ENCODE measurements at places on chromosomes 2 and 18.
A peak's percentile ranks its signal among the peaks of the same experiment; 100 is the strongest.

DNA sequence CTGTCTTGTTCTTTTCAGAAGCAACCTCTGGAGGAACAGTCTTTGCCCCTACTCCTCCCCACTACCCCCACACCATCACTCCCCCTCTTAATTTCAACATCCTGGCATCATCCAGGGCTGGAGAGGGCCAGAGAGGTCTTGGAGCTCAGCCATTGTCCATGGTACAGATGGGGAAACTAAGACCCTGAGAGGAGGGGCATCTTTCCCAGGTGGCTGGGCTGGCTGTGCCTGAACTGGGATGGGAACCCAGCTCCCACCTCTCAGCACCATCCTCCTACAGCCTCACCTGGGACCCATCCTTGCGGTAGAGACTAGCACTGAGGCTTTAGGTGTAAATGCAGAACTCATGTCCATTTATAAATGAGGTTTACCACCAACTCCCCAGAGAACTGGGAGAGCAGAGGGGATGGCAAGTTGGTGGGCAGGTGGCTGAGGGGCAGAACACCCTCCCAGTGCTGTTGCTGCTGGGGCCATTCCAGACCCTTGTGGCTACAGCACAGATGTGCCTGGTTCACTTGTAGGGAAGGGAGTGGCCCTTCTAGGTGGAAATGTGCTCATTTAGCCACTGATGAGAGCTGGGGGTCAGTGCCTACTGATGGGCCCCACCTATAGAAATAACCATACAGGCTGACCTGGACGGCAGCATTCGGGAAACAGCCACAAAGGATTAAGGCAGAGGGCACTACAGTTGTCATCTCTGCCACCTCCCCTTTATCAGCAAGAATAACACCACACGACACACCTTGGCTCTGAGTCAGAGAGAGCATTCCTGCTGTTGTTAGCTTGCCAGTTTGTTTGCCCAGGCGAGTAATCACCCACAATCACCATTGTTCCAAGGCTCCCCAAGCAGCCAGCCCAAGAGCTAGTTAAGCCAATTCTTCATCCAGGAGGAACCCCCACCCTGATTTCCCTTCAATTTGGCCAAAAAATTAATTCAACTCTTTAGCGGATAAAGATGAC lies 2.1 kb downstream of the MLPH start:
- DNase-seq: no peak

DNA sequence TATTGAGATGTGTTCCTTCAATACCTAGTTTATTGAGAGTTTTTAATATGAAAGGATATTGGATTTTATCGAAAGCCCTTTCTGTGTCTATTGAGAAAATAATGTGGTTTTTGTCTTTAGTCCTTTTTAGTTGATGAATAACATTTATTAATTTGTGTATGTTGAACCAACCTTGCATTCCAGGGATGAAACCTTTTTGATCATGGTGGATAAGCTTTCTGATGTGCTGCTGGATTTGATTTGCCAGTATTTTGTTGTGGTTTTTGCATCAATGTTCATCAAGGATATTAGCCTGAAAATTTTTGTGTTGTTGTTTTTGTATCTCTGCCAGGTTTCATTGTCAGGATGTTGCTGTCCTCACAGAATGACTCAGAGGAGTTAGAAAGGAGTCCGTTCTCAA lies 1710.4 kb downstream of the SUCLG1 start:
- no peak for DNase-seq

GRCh38 chr2:131093696-131094462 lies 619 bp upstream of the FAM168B start:
- DNase-seq: peak; percentile 88

DNA sequence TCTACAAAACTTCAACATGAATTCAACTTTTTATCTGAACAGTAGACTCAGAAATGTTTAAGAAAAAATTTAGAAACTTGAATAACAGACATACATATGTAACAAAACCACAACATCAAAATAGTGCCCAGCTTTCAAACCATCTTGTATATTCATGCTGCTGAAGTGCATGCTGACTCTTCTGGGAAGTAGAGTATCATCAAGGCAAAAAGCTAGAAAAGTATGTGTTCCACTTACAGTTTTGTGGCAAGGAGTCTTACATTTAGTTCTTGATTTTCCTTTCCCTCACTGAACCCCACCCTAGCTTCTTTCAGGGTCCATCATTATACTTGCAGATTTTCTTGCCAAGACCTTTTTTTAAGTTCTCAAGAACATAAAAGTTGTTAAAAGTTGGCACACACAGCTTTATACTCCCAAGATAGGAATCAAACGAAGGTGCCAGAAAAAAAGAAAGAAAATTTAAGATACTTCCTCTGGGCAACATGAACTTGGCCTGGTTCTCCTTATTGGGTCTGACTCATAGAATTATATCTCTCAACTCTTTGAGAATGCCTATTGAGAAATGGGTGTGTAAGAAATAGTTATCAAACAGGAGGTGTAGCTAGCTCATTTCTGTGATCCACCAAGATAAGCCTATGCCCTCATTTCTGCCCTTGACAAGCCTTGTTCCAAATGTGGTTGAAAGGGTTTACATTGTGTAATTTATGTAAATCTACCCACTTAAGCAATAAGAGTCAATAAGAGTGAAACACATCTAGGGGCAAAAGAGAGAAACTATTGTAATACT lies 667.6 kb upstream of the ACVR2A start:
- no peak for DNase-seq

DNA sequence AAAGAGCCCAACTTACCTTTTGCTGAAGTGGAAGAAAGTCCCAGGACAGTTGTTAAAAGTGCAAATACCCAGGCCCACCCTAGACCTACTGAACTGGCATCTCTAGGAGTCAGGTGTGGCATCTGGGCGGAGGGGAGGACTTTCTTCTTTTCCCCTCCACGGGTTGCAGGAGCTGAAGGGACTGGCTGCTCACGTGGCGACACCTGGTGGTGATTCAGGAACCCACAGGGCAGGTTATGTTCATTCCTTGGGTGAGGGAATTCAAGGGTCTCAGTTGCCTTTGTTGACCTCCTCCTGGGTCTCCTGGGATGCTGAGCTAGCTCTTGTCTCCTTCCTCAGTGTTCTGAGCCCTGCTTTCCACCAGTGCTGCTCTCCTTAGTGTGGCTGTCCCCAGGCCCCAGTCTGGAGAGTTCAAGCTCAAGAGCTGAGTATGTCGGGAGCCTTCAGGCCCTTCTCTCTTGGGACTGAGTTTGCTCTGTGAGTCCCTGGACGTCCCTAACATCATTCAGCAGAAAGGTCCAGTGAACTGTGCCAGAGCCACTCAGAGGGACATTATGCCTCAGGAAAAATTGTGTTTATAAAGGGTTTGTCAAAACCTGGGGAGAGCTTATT lies 56.9 kb downstream of the DYSF start:
- peak; percentile 68 for DNase-seq

GRCh38 chr18:50401888-50402287 lies 27.0 kb downstream of the SKA1 start:
- no peak for DNase-seq

DNA sequence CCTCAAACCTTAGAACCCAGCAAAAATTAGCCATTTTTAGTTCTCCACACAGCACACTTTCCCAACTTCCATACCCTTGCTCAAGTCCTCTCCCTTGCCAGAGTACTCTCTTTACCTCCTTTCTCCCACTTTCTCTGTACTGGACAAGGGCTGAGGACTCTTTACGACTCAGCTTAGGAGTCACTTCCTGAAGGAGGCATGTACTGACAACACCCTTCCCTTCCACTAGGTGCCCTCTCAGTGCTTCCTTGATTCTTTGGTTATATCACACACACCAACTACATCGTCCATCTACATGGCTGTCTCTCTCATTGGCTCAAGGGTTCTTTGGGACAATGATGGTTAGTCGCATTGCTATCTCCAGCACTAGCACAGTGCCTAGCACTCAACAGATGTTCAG lies 5.2 kb upstream of the C18orf63 start:
- peak; percentile 48 for DNase-seq

- peak; percentile 24 for DNase-seq
Measured at GRCh38 chr2:27071990-27072830, 756 bp upstream of the OST4 start.

DNA sequence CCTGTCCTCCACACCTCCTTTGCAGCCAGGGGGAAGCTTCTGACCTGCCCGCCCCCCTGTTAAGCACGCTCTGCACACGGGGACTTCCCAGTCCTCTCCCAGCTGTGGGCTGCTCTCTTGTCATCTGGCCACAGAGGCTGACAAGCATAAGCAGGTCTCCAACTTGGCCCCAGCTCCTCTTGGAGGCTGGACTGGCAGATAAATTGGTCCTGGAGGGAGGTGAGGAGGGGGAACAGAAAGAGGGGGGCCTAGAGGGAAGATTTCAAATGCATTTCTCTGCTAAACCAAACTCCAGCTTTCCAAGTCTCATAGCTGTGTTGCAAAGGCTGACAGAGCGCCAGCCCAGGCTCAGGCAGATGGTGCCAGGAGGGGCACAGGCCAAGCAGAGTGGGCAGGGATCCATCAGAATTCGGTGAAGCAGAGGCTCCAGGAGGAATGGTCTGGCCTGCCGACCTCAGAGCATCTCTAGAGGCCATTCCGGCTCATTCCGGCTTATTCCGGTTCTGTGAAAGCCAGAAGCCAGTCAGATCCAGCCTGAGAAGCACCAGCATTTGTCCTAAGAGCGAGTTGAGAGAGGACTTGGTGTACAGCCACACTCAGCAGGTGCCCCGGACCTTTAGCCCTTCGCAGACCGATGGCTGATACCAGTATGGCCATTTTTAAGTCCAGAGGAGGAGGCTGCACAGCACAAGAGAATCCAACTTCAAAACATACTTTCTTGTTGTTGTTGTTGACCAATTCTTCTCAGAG lies 508.9 kb upstream of the MYT1L start:
- DNase-seq: no peak

DNA sequence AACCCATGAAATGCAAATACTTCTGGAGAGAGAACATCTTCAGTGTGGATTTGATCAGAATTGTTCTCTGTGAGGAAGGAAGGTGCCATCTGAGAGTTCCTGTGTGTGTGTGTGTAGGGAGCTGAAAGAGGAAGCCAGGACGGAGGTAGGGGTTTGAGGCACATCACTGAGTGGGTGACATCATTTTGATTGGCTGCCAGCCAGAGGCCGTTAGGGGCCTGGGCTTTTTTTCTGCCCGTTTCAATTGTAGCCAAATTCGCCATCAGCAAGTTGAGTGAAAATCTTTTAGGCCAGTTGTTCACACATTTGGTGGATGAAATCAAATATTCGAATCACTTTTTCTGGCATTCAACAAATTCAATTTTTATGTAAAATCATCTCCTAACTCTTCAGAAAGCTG lies 48.9 kb downstream of the TSN start:
- DNase-seq: peak; percentile 48

- DNase-seq: no peak
Measured at GRCh38 chr2:155703917-155704316, 628.6 kb downstream of the NR4A2 start.
